ENCODE measurements at places on chromosomes 2 and 18.

- DNase-seq = no peak
Measured at GRCh38 chr2:57987835-57988573, 58.6 kb upstream of the VRK2 start.

DNA sequence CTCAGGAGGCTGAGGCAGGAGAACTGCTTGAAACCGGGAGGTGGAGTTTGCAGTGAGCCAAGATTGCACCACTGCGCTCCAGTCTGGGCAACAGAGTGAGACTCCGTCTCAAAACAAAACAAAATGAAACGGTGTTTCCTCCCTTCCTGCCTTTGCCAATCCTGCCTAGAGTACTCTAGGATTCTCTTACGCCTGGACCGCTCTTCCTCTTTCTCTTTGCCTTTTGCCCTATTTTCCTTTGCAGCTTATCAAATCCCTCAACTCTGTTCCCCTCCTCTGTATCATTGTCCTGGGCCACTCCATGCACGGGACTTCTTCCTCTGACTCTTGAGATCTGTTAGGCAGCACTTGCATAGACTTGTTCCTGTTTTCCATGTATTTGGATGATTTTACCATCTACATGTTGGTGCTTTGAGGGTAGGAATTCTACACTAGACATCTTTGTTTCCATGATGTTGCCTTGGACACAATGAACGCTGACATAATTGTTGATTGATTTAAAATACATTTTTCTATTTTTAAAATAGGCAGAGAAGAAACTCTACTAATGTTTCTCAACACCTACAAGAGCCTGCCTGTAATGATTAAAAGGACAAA is 24.8 kb upstream of the ACYP2 start:
- DNase-seq = no peak

DNA sequence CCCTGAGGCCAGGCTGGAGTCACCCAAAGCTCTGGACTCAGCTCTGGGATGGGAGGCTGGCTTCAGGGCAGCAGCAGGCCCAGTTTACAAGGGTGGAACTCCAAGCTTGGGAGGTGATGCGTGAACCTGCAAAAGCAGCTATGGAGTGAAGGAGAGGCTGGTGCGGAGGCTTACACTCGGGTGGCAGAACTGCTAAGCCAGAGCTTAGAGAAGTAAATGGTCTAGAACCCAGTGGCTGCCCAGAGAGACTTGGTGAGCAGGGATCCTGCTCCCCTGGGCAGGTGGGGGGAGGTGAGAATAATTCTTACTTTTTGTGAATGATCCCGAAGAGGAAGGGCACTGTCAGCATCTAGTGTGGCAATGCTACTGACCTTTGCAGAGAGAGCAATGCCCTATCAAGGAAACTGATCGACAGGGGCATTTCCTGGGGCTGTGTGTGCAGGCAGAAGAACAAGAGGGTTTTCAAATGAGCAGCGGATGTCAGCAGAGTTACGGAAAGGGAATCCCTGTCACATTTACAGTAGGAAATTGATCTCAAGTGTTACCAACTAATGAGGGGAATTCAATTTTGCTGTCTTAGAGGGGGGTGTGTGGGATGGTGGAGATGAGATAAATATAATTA is 80.4 kb downstream of the TGFA start:
- DNase-seq = no peak

GRCh38 chr18:59456657-59457056 is 97.6 kb upstream of the LMAN1 start:
- DNase-seq = no peak

GRCh38 chr18:22926454-22926853 is 6.7 kb upstream of the RBBP8 start:
- no peak for DNase-seq

- DNase-seq = no peak
Measured at GRCh38 chr2:232512602-232513001, 7.6 kb upstream of the PRSS56 start.

- DNase-seq = no peak
Measured at GRCh38 chr18:65786474-65786873, 35.7 kb downstream of the CDH7 start.

DNA sequence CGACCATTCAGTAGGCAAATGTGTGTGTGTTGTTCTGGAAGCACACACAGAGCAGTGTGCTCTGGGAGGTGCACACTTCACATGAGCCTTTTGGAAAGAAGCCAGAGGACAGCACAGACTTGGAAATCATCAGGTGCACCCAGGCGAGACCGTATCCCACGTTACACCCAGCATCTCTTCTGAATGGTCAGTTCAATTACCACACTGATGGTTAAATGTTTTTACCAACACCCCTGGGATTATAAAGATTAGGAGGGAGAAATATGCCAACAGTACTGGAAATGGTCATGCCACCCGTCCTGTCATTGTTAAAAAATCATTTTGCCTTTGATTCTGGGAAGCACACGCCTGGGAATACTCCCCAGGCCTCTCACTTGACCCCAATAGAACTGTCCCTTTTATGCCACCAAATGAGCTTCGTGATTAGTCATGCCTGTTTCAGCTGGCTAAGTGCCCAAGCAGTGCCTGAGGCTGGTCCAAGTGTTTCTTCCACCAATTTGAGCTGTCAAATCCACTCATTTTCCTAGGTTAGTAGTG is 183.7 kb downstream of the NRP2 start:
- peak; percentile 21 for DNase-seq

GRCh38 chr2:223494496-223494895 is 107.7 kb downstream of the SCG2 start:
- no peak for DNase-seq

Measured in MG63 (cell line).